CD4-positive, alpha-beta T cell (primary cell): ENCODE measurements at places on chromosomes 16 and 17. TPM values are rescaled to one million over a fixed set of nuclear protein-coding genes. Genes with fewer than 3 reads are reported as not detected.

- no peak for DNase-seq
These were observed 230.3 kb downstream of the ENGASE start for GRCh38 chr17:79304884-79305283.

- no peak for DNase-seq
These were observed 165.1 kb downstream of the CHD9 start for GRCh38 chr16:53219795-53220454.

DNA sequence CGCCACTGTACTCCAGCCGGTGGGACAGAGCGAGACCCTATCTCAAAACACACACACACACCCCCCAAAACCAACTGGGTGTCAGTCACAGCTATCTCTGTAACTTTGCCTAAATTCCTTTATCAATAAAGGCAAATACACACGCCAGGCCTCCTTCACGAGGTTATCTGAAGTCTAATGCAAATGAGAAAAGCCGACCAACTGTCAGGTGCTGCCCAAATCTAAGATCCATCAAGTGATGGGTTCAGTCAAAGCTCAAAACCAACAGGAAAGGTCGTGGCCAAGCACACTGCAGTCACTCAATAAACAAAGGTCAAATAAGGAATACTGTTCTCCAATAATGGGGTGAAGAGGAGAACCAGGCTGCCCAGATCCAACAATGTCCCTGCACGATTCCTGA, 1.1 kb downstream of the ANKFY1 start:
- DNase-seq, result no peak

DNA sequence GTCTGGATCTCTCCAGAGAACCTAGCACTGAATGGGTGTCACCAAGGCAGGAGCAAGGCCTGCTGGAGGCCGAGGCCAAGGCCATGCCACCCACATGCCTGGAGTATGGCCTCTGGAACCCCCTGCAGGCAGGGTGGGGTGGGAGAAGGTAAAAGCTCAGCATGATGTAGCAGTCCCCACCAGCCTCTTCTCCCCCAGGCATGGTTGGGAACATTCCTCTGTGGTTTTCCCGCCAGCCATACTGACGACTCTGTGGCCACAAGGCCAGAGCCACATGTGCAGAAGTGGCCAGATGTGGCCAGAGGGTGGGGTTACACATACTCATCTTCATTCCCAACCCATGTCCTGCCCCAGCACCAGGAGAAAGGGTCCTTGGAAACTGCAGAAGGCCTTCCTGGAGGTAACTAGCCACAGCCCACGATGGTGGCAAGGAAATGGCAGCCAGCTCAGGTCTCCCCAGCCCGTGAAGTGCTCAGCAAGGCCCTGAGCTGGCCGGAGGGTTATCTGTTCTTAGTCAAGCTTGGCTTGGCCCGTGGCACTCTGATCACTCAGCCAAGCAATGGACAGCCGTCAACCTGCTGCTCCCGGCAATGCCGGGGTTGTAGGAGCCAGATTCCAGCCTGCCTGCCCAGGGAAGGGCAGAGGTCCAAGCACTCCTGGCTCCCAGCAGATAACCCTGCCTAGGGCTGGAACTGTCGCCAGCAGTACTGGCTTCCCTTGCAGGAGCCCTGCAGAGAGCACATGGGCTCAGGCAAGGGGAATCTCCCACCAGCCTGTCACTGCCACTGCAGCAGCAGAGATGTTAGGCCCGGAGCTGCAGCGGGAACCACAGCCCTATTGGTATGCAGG, 26.1 kb downstream of the HDAC5 start:
- no peak for DNase-seq

- no peak for DNase-seq
These were observed 5.0 kb downstream of the RSPRY1 start for GRCh38 chr16:57191056-57191571.

DNA sequence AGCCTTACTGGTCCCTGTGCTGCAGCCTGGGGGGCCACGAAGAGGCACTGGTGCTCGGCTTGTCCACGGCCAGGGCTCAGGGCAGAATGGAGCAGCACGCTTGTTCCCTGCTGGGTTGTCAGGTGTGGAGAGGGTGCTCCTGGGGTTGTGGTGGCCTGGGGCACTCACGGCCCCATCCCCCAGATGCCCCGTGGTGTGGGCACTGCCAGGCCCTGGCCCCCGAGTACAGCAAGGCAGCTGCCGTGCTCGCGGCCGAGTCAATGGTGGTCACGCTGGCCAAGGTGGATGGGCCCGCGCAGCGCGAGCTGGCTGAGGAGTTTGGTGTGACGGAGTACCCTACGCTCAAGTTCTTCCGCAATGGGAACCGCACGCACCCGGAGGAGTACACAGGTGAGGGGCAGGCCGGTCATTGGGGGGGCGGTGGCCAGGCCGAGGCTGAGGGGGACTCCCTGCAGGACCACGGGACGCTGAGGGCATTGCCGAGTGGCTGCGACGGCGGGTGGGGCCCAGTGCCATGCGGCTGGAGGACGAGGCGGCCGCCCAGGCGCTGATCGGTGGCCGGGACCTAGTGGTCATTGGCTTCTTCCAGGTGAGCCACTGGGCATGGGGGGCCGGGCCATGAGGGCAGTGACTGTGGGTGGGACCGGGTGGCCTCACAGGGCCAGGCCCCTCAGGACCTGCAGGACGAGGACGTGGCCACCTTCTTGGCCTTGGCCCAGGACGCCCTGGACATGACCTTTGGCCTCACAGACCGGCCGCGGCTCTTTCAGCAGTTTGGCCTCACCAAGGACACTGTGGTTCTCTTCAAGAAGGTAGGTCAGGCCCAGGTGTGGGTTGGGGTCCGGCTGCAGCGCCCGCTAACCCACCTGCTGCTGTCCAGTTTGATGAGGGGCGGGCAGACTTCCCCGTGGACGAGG, 1.5 kb downstream of the PDIA2 start:
- DNase-seq, result no peak

DNA sequence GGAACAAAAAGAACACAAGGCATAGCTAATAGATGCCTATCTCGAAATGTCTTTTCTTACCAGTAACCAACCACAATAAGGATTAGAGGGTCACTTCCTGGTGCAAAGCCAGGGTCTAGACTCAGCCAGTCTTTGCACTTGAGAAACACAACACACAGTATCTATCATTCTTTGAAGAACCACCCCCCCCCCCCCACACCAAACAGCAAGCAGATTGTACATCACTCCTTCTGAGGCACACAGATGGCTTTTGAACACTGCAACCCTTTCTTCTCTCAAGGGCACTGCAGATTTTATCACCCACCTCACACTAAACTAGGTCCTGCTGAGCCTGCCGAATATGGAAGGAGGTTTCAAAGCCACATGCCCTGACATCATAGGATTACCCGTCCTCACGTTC, 145.6 kb downstream of the AATF start:
- no peak for DNase-seq

DNA sequence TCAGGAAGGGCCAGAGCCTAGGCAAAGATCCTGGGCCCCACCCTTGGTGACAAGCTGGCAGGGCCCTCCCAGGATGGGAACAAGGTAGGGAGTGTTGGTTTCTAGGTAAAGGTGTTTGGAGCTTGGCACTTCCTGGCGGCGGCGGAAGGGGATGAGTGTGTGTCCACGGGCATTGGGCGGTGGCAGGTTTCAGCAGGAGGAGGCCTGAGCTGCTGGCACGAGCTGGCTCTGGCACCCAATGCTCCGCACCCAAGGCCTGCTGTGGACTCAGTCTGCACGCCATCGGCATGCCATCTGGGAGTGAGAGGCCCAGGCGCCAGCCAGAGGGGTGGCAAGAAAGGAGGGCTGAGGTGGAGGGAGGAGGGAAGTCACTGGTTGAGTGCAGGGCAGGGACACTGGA, 46.9 kb upstream of the TAC4 start:
- no peak for DNase-seq

DNA sequence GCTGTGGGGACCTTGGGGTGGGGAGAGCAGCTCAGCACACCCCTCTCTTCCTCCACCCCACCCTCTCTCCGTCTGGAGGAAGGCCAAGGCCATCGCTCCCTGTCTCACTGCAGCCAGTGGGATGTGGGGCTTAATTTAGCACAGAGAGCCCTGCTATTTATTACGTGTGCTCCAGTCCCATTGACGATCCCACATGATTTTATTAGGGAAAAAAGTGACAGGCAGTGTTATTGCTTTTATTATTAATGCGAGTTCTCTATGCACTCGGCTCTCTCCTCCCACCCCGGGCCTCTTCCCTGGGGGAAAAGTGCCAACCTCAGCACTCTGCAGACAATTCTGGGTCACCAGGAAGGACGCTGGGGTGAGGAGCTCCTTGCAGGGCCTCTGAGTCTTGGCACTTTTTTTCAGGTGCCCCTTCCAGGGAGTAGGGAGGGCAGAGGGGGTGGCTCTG, 57.3 kb downstream of the MGAT5B start:
- no peak for DNase-seq

GRCh38 chr16:5428932-5429331, 331.3 kb upstream of the EEF2KMT start:
- DNase-seq, result no peak

DNA sequence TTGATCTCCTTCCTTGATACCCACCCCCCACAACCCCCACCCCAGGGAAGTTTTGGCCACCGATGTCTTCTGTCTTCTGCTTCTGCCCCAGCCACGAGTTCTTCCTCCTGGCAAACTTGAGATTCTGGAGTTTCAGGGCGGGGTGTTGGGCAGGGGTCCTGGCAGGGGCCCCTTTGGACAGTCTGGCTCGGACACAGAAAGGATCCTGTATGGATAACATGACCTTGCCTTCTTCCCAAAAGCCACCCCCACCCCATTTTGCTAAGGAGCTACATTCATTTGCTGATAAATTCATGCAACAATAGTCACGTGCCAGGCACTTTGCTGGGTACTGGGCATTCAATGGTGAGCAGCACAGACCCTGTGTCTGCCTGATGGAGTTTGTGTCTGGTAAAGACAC, 5.9 kb upstream of the COL1A1 start:
- no peak for DNase-seq

DNA sequence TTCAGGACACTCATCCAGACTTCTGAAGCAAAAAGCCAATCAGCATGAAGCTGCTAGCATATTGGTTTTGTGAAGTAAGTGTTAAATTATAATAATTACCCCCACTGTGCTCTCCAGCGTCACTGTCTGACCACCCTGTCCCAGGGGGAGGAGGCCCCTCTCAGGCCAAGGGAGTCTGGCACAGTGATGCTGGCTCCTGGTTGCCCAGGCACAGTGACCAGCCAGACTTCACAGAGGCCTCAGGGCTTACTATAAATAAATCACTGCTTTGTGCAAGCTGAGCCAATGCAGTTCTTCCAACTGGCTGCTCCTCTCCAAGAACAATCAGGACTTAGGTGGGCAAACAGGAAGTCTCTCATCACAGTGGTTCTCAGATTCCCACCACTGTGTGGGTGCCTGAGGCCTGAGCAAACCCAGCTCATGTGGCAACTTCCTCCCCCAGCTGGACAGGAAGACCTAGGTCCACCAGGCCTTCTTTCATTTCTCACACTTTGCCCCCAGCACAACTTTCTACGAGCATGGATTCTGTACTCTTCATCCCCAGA, 1.7 kb upstream of the DBNDD1 start:
- no peak for DNase-seq

- DNase-seq, result peak; percentile 51
These were observed 186.7 kb downstream of the MSI2 start for GRCh38 chr17:57442914-57443571.

GRCh38 chr17:57407287-57408070, 151.2 kb downstream of the MSI2 start:
- DNase-seq, result no peak

- peak; percentile 83 for DNase-seq
These were observed 16.2 kb downstream of the SOCS3 start for GRCh38 chr17:78343543-78344201.

- no peak for DNase-seq
These were observed 24.5 kb downstream of the UNC13D start for GRCh38 chr17:75819678-75820077.

The KCNG4 gene
- total RNA-seq, result not detected

The ACSM2A gene
- not detected for total RNA-seq

The CES1 gene
- total RNA-seq, result 0.22 TPM

The SLC38A8 gene
- total RNA-seq, result not detected

The RAB11FIP3 gene
- 29.0 TPM for total RNA-seq
